ENCODE measurements at places on chromosomes 7 and 10. TPM values are rescaled to one million over a fixed set of nuclear protein-coding genes. Genes with fewer than 3 reads are reported as not detected.

GJC3 gene
- 0.15 TPM for total RNA-seq

GPR85 gene
- not detected for total RNA-seq

TMEM213 gene
- not detected for total RNA-seq

CALHM3 gene
- total RNA-seq: 0.22 TPM

VPS37D gene
- 3.1 TPM for total RNA-seq

ACSM6 gene
- total RNA-seq: not detected

KLLN gene
- total RNA-seq: 0.68 TPM

SPDYE9 gene
- total RNA-seq: not detected

LLCFC1 gene
- not detected for total RNA-seq

TUBB8 gene
- 0.15 TPM for total RNA-seq

PRKAG2 gene
- total RNA-seq: 45.7 TPM

COL26A1 gene
- 0.67 TPM for total RNA-seq

FZD8 gene
- 4.2 TPM for total RNA-seq

NEBL gene
- 14.0 TPM for total RNA-seq

ERVW-1 gene
- 0.04 TPM for total RNA-seq

ADAMTS14 gene
- 0.11 TPM for total RNA-seq

All from A549 treated with dexamethasone at 1 μM for 4 hours (cell line).